ENCODE measurements at places on chromosomes 1 and 21. TPM values are rescaled to one million over a fixed set of nuclear protein-coding genes. Genes with fewer than 3 reads are reported as not detected.

TFF3 gene
- 72.4 TPM for total RNA-seq

SPATA21 gene
- not detected for total RNA-seq

LMOD1 gene
- total RNA-seq, result 21.0 TPM

RHD gene
- 1.8 TPM for total RNA-seq

RGS18 gene
- total RNA-seq, result 35.2 TPM

Data from spleen (tissue), 13 donors.